ENCODE measurements at places on chromosomes 11 and 22.

- peak; percentile 57 for DNase-seq
These were observed 47.2 kb upstream of the SYT7 start for GRCh38 chr11:61627850-61628661.

- no peak for DNase-seq
These were observed 52.4 kb upstream of the SHISAL1 start for GRCh38 chr22:44365191-44365590.

- peak; percentile 87 for DNase-seq
These were observed 7.6 kb downstream of the TP53I11 start for GRCh38 chr11:44943118-44943517.

GRCh38 chr11:113110046-113110445, 148.8 kb downstream of the NCAM1 start:
- DNase-seq = no peak

DNA sequence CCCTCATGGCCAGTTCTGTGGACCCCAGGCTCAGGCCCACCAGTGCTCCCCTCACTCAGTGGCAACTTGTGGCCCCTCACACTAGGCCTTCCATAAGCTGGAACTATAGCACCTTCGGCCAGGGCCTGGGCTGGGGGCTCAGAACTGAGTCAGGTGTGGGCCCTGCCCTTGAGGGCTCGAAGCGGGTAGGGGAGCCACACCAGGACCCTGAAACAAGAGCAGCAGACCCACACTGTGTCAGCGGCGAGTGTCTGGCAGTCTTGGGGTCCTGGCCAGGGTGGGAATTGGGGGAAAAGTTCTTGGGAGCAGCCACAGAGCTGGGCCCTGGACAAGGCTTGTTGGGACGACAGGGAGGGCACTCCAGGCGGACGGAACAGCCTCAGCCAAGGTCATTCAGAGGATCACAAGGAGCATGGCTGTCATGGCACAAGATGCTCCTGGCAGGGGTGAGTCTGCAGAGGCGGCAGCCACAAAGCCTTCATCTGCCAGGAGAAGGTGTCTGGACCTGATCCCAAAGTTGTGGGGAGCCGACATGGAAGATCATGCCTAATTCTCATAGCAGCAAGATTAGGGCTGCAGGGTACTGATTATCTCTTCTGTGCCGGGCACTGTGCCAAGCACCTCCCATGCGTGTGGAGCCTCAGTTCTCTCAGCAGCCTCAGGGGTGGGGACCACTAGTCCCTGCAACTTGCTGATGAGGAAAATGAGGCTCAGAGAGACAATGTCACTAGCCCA, 50.7 kb downstream of the SHISAL1 start:
- DNase-seq = no peak

DNA sequence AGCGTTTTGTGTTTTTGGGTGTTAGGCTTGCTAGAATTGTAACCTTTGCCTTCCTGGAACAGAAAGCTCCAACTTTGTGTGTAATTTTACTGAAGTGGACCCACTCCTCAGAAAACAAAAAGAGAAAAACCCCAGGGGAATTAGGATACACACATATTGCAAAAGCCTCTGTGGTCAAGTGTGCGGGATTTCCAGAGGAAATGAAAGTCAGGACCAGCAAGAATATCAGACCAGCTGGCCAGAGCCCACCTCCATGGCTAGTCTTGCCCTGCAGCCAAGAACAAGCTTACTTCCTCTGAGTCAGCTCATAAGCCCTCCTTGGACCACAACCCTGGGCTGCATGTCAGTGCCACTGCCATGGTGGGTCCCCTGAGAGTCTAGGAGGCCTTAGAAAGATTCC, 37.0 kb upstream of the FTH1 start:
- DNase-seq = no peak

DNA sequence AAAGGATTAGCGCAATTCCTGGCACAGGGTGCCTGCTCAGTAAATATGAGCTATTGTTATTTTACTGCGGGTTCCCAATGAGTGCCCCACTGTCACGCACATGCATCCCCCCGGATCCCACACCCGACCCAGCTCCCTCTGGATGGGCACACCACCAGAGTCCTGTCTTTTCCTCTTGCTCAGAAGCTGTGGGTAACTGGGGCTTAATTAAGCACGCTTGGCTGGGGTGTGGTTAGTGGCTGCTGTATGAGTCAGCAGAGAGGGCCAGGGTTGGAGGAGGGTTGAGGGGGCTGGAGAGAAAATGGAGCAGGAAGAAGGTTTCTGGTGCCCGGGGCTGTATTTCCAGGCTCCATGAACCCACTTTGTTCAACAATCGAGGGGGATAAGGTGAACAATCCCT, 30.3 kb upstream of the NECTIN1 start:
- DNase-seq = no peak

DNA sequence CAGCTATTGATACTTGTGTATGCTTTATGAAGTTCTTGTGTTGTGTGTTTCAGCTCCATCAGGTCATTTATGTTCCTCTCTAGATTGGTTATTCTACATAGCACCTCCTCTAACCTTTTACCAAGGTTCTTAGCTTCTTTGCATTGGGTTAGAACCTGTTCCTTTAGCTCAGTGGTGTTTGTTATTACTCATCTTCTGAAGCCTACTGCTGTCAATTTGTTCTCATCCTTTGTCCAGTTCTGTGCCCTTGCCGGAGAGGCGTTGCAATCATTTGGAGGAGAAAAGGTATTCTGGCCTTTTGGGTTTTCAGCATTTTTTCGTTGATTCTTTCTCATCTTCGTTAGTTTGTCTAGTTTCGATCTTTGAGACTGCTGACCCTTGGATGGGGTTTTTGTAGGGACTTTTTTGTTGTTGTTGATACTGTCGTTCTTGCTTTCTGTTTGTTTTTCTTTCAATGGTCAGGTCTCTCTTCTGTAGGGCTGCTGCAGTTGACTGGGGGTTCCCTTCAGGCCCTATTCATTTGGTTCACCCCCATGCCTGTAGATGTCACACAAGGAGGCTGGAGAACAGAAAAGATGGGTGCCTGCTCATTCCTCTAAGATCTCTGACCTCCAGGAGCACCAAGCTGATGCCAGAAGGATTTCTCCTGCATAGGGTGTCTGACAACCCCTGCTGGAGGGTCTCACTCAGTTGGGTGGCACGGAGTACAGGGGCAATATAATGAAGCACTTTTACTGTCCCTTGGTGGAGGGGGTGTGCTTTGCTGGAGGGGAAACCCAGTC, 35.9 kb upstream of the MUC15 start:
- no peak for DNase-seq

DNA sequence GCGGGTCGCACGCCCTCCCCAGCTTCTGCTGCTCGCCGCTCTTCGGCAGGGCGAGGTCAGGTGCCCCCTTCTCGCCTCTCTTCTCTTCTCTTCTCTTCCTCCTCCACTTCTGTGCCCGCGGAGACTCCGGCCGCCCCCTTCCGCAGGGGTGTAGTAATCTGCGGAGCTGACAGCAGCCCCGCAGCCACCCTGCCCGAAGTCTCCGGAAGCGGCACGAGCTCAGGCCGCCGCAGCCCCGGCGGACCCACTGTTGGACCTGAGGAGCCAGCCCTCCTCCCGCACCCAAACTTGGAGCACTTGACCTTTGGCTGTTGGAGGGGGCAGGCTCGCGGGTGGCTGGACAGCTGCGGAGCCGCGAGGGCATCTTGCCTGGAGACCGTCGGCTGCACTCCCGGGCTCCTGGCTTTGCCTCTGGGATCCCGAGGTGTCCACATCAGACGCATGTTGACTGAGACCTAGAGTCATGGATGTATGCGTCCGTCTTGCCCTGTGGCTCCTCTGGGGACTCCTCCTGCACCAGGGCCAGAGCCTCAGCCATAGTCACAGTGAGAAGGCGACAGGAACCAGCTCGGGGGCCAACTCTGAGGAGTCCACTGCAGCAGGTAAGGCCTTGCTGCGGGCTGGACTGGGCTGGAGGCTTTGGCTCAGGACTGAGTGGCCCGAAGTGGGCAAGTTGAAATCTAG, 486 bp downstream of the STIM1 start:
- DNase-seq = no peak

- DNase-seq = no peak
These were observed 29.2 kb downstream of the RNF169 start for GRCh38 chr11:74777877-74778276.

DNA sequence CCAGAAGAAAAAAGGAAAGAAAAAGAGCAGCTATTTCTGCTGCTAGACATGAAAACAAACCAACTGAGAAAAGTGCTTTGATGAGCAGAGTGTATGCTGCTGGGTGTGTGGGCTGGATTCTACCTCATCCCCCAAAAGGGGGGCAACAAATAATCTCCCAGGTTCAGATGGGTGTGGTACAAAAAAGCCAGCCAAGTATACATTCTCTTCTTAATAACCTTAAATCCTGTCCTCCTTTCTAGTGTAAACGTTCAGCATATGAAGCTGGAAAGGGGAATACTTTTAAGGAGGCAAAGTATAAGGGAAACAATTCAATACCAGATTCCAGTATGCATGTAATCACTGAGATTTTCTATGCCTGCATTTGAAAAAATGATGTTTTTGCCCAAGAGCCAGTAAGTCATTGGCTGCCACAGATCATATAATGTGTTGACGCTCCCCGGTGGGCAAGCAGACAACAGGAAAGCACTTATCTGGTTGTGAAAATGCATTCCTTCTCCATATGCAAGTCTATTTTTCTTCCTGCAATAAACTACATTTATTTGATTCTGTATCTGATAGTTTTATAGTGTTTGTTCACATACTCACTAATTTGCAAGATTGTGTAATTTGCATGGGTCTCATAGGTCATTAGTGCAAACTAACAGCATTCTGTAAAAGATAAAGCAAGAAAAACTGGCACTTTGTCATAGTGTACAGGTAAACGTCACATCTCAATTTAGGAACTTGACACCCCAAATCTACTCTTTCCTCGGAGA, 201.1 kb downstream of the CADM1 start:
- DNase-seq = no peak

GRCh38 chr22:45262195-45262930, 21.7 kb upstream of the KIAA0930 start:
- DNase-seq = no peak

DNA sequence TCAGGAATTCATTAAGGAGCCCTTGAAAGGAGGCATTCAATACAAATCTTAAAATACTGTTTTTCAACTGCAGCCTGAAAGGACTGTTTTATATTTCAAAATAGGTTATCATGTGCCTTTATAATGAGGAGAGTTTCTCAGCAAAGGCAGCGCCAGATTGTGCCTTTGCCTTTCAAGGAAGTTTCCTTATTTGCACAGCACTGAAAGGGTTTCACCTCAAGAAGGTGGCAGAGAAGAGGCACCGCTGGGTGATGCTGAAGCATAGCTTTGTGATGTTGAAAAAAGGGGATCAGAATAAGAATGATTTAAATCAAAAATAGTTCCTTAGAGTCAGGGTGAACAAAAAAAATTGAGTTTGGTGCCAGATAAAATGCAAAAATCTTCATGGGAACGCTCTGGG, 601.0 kb upstream of the KIRREL3 start:
- DNase-seq = no peak

GRCh38 chr11:83639995-83640758, 354.0 kb upstream of the CCDC90B start:
- DNase-seq = no peak

- DNase-seq = no peak
These were observed 893 bp upstream of the SCN4B start for GRCh38 chr11:118153516-118153915.

- no peak for DNase-seq
These were observed 80.8 kb downstream of the HORMAD2 start for GRCh38 chr22:30161051-30161469.

GRCh38 chr11:128963744-128964325, 21.2 kb upstream of the TP53AIP1 start:
- no peak for DNase-seq

- DNase-seq = no peak
These were observed 455.8 kb downstream of the MIAT start for GRCh38 chr22:27113211-27113635.

GRCh38 chr11:17979770-17980371, 33.0 kb downstream of the SERGEF start:
- peak; percentile 13 for DNase-seq

DNA sequence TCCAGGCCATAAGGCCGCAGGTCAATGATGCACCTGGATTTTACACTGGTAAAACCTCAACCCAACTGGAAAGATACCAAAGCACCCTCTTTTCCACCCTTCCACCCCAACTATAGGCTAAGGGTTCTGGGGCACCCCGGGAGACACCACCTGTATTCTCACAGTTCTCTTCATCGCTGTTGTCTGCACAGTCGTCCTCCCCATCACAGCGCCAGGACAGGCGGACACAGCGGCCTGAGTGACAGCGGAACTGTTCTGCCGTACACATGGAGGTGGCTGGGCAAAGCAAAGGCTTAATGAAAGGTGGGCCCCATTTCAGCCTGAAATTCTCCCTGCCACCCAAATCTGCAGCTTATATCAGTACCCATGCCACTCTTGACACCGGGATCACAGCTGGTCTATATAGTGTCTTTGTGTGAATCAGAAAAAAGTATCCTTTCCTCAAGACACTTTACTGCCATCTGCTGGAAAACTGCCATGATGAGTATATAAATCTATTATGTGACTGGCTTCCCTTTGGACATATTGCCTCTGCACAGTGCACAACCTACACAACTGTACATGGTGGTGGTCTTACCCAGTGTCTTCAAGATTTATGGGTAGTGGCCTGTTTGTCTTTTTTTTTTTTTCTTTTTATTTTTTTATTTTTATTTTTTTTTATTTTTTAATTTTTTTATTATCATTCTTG, 21.5 kb downstream of the LRP4 start:
- peak; percentile 63 for DNase-seq

GRCh38 chr11:127943763-127944162, 643.6 kb downstream of the ETS1 start:
- DNase-seq = no peak

DNA sequence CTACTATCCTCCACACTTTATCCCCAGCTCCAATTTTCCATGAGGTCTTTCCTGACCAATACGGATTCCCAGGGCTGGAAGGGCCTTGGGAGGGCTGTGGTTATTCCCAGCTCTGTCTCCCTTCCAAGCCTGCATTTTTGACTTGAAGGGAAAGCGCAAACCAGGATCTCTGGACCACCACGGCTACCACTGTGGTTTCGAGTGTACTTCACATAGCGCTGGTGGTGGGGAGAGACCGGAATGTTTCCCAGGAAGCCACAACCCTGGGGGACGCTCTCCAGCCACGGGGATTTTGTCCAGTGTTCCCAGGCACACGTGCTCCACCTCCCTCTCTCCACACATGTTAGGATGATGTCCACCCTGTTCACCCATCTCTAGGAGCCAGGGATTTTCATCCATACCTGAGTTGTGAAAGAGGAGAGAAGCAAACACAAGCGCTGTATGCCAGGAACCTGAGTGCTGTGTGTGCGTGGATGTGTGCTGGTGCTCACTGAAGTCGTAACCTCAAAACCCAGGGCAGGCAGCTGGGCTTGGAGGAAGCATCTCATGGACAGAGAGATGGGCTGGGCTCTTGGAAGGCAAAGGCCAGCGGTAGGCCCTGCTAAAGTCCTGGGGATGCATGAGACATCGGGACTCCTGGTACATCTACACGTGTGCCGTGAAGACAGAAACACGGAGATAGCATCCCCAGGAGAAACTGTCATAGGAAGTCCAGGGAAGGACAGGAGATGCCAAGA, 1.3 kb upstream of the NPTXR start:
- DNase-seq = no peak

DNA sequence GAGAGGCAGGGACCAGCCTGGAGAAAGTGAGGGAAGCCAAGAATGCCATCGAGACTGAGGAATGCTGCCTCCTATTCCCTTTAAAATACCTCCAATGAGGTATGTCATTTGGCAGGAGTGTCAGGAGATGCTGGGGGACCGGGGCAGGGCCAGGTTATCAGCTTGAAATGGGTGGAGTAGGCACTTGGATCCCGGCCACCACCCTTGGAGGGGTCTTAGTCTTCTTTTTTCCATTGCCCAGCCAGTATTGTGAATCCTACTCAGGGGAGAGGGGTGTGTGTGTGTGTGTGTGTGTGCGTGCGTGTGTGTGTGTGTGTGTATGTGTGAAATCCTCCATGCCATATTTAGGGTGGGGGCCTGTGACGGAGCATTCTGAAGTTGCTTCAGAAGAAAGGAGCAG, 116.2 kb downstream of the ZBTB16 start:
- DNase-seq = no peak

GRCh38 chr11:19225581-19225980, 15.2 kb downstream of the E2F8 start:
- no peak for DNase-seq

Measured in NCI-H2029 (cell line).